ENCODE measurements at places on chromosomes 7 and 10.

DNA sequence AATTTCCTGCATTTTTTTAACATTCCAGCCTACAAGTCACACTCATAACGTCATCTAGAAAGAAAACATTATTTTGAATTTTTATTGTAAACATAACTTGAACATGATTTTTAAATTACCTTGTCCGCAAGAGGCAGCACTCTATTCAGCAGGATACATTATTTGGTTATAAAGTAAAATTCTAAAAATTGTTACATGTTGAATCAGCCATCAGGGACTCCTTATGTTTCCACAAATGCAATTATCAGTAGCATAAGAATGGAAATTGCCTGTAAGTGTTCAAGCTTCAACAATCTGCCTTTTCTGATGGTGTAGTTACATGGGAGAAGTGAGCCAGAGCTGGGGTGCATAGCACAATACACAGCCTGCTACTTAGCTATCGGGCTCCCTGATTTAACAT, 97.5 kb downstream of the ZNF365 start:
- no peak for DNase-seq

DNA sequence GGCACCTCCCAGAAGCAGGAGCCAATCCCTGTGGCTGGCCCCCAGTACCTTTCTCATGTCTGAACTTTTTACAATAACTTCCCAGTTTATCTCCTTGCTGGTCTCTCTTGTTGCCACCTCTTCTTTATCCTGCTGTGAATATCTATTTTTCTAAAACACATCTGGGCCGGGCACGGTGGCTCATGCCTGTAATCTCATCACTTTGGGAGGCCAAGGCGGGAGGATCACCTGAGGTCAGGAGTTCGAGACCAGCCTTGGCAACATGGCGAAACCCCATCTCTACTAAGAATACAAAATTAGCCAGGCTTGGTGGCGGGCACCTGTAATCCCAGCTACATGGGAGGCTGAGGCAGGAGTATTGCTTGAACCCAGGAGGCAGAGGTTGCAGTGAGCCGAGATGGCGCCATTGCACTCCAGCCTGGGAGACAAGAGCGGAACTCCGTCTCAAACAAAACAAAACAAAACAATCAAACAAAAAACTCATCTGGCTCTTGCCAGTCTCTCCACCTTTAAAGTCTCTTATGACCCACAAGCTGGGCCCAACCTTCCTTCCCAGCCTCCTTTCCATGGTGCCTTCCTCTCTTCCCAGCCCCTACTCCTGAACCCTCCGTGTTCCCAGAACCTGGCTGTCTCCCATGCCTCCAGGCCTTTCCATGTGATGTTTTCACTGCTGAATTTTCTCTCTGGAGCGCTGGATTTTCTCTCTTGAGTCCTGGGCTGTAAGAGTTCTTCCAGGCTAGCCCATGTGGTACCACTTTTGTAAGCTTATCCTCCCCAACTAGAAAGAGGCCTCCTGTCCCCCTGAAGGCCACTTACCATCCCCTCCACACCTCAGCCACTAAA, 51.3 kb downstream of the HIP1 start:
- DNase-seq = no peak

GRCh38 chr7:79420464-79420863, 33.0 kb downstream of the MAGI2 start:
- peak; percentile 94 for DNase-seq

GRCh38 chr7:53491051-53491450, 455.6 kb downstream of the POM121L12 start:
- DNase-seq = no peak

DNA sequence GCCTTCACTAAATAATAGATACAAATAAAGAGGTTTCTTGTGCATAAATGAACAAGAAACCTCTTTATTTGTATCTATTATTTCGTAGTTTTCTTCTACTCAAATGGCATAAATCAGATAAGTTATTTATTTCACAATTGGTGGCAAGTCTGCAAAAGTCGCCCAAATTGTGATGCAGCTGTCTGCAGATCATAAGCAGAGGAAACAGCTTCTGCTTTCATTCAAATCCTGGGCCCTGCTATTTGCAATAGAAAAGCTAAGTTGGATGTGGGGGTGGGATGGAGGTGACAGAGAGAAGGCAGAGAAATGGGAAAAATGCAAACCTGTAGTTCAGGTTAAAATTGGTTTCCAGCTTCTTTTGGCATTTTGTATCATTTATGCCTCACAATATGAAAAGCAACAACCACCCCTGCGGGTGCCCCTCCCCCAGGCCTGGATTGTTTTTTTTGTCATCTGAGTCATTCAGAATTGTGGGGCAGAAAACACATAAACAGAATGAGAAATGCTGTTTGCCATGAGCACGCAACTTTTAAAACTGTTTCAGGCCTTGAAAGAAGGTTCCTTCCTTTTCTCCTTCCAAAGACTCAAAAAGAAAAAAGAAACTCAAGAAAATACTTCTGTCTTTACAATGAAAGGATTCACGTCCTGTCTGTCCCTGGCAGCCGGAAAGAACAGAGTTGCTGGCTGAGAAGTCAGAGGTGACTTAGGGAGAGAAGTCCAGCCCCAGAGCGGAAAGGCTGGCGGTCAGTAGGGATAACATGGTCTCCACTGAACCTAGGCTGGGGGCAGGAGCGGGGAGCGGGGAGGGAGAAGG, 132.9 kb downstream of the BAMBI start:
- DNase-seq = peak; percentile 42

- no peak for DNase-seq
These were observed 577.9 kb downstream of the IPMK start for GRCh38 chr10:57689596-57690297.

GRCh38 chr10:42872865-42873435, 90.4 kb downstream of the BMS1 start:
- DNase-seq = no peak

Measured in choroid plexus epithelial cell (primary cell).